Esophagus muscularis mucosa (tissue), 4 donors: ENCODE measurements at places on chromosomes 13 and 19. TPM values are rescaled to one million over a fixed set of nuclear protein-coding genes. Genes with fewer than 3 reads are reported as not detected.

ZNF681 gene
- 0.65 TPM for total RNA-seq

GRCh38 chr19:31312009-31312676 is 37.1 kb downstream of the TSHZ3 start:
- no peak overlapping the region for H3K27ac ChIP-seq
- no peaks in the 10 kb centered on the region for H3K27me3 ChIP-seq
- DNase-seq: no peak

- no peak overlapping the region for H3K27ac ChIP-seq
- no peak overlapping the region for H3K4me3 ChIP-seq
- no peaks in the 10 kb centered on the region for H3K27me3 ChIP-seq
- peaks cover 85% of the 10 kb centered on the region for H3K36me3 ChIP-seq
- peaks cover 5% of the 10 kb centered on the region for H3K4me1 ChIP-seq
Observed at GRCh38 chr13:45402641-45403040, 15.5 kb downstream of the SLC25A30 start.

DNA sequence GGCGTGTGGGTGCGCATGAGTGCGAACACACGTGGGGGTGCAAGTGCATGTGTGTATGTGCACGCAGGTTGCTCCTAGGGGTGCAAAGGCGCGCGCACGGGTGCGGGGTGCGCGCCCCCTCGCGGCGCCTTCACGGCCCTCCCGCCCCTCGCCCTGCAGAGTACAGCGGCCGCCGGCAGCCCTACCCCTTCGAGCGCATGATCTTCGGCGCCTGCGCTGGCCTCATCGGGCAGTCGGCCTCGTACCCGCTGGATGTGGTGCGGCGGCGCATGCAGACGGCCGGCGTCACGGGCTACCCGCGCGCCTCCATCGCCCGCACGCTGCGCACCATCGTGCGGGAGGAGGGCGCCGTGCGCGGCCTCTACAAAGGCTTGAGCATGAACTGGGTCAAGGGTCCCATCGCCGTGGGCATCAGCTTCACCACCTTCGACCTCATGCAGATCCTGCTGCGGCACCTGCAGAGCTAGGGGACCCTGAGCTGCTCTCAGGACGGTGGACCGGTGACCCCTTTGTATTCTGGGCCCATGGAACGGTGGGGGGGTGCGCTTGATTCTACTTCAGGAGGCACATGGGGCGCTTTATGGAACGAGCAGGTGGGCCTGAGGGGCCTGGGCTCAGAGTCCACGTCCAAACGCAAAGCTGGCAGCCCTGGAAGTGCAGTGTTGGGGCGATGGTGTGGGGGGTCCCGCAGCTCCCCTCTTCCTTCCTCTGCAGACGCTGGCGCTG is 27.7 kb downstream of the TMEM161A start:
- no peak overlapping the region for H3K4me3 ChIP-seq
- peaks cover 17% of the 10 kb centered on the region for H3K4me1 ChIP-seq
- H3K27ac ChIP-seq: no peak overlapping the region
- peaks cover 17% of the 10 kb centered on the region for H3K36me3 ChIP-seq
- H3K27me3 ChIP-seq: peaks cover 4% of the 10 kb centered on the region
- DNase-seq: no peak
